ENCODE measurements at places on chromosomes 3 and 15. TPM values are rescaled to one million over a fixed set of nuclear protein-coding genes. Genes with fewer than 3 reads are reported as not detected.

DNA sequence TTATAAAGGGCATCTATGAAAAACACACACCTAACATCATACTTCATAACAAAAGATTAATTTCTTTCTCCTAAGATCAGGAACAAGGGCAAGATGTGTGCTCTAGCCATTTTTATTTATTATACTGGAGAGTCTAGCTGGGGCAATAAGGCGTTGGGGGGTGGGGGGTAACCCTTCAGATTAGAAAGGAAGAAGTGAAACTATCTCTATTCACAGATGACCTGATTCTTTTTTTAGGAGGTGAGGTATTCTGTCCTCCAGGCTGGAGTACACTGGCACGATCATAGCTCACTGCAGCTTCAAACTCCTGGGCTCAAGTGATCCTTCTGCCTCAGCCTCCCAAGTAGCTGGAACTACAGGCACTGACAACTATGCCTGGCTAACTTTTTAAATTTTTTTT, 89.5 kb upstream of the MANF start:
- H3K36me3 ChIP-seq: no peaks in the 10 kb centered on the region
- no peaks in the 10 kb centered on the region for H3K27me3 ChIP-seq
- H3K4me3 ChIP-seq: no peak overlapping the region
- no peaks in the 10 kb centered on the region for H3K4me1 ChIP-seq
- DNase-seq: no peak

DNA sequence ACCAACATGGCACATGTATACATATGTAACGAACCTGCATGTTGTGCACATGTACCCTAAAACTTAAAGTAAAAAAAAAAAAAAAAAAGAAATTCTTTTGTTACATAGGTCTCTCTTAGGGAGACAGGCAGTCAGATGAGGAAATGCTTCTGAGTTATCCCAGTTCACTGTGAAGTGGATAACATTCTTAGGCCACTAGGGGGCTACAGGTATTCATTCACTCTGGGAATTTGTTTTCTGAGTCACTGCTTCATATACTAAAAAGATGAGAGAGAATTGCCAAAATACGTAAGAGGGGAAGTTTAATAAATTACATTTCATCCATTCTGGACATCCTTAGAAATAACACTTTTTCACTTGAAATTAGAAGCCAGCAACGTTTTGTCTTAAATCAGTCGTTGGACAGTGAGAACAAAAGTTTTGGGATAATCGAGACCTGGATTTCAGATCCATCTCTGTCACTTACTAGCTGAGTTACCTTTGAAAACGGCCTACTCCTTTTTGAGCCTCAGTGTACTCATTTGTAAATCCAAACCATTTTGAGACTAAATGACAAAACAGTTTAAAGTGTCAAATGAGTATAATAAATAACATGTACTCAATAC, 738.4 kb upstream of the ALCAM start:
- no peaks in the 10 kb centered on the region for H3K4me1 ChIP-seq
- no peak overlapping the region for H3K4me3 ChIP-seq
- no peaks in the 10 kb centered on the region for H3K27me3 ChIP-seq
- DNase-seq: no peak
- H3K36me3 ChIP-seq: peaks cover 3% of the 10 kb centered on the region

- no peak overlapping the region for H3K4me3 ChIP-seq
- H3K36me3 ChIP-seq: peaks cover 5% of the 10 kb centered on the region
- H3K4me1 ChIP-seq: peaks cover 39% of the 10 kb centered on the region
- no peak overlapping the region for H3K27ac ChIP-seq
- peaks cover 17% of the 10 kb centered on the region for H3K27me3 ChIP-seq
Measured at GRCh38 chr3:112005091-112005672, 6.5 kb downstream of the TAGLN3 start.

GRCh38 chr3:81277853-81278252, 483.6 kb downstream of the GBE1 start:
- no peaks in the 10 kb centered on the region for H3K36me3 ChIP-seq
- H3K27ac ChIP-seq: no peak overlapping the region
- no peak for DNase-seq
- H3K4me3 ChIP-seq: no peak overlapping the region
- H3K4me1 ChIP-seq: no peaks in the 10 kb centered on the region
- no peaks in the 10 kb centered on the region for H3K27me3 ChIP-seq

Gene GCSAM
- not detected for total RNA-seq

Gene TGM5
- 0.71 TPM for total RNA-seq

Gene GPR171
- total RNA-seq: not detected

Gene CIDEC
- 1.6 TPM for total RNA-seq

Gene ALAS1
- total RNA-seq: 60.8 TPM

Gene IL20RB
- total RNA-seq: 0.56 TPM

Gene ELL3
- 4.1 TPM for total RNA-seq
